ENCODE measurements at places on chromosomes 5 and 9.

GRCh38 chr9:112884101-112884500, 6.6 kb downstream of the SLC46A2 start:
- DNase-seq = no peak

- DNase-seq = peak; percentile 41
These were observed 17.9 kb upstream of the EGFL7 start for GRCh38 chr9:136644593-136645351.

GRCh38 chr5:93460286-93460685, 120.7 kb downstream of the NR2F1-AS1 start:
- no peak for DNase-seq

DNA sequence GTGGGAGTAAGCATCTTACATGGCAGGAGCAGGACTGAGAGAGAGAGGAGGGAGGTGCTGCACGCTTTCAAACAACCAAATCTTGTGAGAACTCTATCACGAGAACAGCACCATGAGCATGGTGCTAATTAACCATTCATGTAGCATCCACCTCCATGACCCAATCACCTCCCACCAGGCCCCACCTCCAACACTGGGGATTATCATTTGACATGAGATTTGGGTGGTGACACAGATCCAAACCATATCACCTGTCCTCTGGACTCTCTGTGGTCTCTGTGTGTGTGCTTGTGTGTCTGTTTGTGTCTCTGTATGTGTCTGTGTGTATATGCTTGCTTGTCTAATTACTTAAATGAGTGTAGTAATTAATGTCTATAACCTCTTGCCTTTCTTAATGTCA, 31.1 kb downstream of the SEC61B start:
- DNase-seq = no peak

DNA sequence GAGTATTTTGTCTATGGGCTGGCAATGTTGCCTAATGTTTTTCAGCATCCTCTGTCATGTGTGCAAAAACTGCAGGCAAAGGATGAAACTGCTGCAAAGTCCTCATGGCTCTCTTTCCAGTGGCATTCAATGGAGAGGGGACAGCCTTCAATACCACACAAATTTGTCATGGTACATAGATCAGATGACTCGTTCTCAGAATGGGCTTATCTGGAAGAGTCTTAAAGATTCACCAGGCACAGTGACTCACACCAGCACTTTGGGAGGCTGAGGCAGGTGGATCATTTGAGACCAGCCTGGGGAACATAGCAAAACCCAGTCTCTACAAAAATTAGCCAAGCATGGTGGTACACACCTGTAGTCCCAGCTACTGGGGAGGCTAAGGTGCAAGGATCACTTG, 5.3 kb downstream of the CDKN2AIPNL start:
- DNase-seq = no peak

DNA sequence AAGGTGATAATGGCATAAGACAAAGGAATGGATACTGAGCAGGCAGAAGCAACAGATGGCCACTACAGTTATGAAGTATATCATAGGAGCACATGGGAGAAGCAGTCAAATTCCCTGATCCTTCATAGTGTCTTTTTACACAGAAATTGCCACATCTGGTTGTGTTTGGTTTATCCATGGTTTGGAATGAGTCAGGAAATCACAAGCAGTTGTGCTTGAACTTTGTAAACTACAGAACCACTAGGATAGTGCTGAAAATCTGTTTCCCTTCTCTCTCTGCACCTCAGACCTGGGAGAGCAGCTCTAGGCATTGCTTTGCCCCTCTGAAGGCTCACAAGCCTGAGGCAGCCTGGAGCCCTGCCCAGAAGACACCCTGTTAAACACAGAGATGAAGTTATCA, 134.0 kb downstream of the DMRT2 start:
- no peak for DNase-seq

DNA sequence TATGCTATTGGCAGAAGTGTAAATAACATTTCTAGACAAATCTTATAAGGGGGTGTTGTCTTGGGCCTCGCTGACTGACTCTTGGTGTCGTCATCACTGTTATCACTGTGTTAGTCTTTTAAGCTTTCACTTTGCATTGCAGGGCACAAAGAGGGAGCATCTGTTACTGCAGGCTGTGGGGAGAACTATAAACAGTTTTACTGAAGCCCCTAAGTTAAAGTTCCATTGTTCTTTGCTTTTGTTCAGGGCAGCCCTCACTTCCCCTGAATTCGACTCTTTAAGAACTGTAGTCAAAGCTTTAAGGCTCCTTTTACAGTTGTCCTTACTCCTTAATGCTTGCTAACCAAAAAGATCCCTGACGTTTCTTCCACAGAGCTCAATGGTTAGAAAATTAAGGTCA, 605.0 kb downstream of the RAB3C start:
- no peak for DNase-seq

DNA sequence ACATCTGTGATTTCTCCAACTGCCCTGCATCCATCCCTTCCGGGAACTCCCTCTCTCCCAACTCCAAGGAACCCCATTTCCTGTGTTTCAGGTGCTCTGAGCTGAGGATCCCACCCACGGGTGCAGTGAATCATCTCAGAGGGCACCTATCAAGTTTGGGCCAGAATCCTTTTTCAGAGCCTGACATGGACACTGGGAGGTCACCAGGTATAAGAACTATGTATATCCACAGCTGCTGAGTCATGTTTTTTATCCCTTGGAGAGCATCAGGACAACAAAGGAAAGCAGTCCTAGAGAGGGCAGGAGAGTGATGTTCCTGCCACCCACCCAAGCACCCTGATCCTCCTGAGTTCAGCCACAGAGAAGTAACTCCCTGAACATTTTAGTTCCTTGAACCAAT, 3.8 kb downstream of the MED27 start:
- no peak for DNase-seq

DNA sequence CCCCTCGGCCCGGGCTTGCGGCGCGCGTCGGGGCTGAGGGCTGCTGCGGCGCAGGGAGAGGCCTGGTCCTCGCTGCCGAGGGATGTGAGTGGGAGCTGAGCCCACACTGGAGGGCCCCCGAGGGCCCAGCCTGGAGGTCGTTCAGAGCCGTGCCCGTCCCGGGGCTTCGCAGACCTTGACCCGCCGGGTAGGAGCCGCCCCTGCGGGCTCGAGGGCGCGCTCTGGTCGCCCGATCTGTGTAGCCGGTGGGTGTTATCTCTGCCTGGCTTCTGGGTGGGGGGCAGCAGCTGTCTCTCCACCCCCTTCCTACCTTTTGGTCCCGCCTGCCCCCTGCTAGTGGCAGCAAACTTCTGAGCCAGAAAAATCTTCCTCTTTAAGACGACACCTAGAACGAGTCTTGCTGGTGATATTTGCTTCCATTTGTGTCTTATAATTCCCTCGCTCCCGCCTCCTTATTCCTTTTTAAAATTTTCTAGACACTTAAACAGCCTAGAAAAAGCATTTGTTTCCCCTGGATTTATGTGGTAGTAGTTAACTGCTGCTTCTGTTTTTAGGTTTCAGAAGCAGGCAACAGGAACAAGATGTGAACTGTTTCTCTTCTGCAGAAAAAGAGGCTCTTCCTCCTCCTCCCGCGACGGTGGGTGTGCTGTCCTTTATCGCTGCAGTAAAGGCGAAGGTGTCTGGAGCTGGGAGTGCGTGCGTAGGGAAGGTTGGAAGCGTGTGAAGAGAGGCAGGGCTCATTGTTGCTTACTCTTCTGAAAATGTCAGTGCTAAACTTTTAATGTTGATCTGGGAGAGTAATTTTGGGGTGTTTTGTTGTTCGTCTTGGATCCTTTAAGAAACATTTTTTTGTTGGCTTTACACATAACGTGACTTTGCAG, 554 bp downstream of the JAK2 start:
- no peak for DNase-seq

DNA sequence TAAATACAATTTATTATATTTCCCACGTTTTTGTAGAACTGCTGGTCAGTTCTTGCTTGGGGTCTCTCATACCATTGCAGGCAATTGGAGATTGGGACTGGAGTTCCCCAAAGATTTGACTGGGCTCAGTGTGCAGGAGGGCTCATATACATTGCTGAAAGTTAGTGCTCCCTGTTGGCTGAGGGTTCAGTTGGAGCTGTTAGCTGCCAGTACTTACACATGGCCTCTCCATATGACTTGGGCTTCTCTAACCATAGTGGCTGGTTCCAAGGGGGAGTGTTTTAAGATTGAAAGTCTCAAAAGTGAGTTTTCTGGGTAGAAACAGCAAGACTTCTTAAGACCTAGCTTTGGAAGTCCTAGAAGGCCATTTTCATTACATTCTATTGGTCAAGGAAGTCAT, 102.9 kb downstream of the MAN2A1 start:
- DNase-seq = no peak
